Stimulated activated CD4-positive, alpha-beta T cell treated with anti-CD3 and anti-CD28 coated beads, Interleukin-4, amount 100 ng/mL, for 24 hours (primary cell): ENCODE measurements at places on chromosomes 5 and 9.

- peak; percentile 29 for DNase-seq
These were observed 28.9 kb upstream of the SERINC5 start for GRCh38 chr5:80284720-80285119.

DNA sequence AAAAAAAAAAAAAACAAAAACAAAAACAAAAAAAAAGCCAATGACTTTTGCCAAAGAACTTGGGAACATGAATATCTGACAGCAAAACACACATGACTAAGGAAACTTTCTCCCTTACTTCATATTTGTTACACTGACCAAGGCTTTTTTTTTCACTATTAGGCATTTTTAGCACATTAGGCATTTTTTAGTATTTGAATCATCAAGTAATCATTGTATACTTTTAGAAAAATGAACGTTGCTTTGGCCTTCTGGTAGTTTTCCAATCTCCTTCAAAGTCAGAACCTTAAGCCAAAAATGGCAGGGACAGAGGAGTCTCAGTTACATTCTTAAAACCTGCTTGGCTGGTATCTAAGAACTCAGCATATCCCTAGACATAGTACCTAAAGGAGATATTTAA lies 19.3 kb downstream of the NREP start:
- no peak for DNase-seq

DNA sequence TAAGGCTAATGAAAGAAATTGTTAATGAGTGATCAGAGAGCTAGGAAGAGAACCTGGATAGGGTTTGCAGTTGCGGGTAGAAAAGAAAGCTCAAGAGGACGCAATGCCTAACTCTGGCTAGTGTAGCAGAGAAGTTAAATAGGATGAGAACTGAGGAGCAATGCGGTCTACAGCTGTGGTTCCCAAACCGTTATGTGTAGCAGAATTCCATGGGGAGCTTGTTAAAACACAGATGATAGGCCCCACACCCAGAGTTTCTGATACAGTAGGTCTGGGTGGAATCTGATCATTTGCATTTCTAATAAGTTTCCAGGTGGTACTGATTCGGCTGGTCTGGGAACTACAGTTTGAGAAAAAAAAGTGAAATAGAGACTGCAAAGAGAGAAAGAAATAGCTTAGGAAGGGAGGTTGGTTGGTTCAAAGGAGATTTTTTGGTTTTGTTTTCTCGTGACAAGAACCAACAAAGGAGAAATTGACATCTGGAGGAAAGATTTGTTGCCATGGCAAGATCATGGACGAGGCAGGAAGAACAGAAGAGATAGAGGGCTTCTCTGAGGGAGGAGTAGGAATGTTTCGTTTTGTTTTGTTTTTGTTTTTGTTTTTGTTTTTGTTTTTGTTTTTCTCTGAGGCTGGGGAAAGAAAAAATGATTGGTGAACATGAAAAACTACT lies 276.1 kb downstream of the ARRDC3 start:
- DNase-seq, result no peak

DNA sequence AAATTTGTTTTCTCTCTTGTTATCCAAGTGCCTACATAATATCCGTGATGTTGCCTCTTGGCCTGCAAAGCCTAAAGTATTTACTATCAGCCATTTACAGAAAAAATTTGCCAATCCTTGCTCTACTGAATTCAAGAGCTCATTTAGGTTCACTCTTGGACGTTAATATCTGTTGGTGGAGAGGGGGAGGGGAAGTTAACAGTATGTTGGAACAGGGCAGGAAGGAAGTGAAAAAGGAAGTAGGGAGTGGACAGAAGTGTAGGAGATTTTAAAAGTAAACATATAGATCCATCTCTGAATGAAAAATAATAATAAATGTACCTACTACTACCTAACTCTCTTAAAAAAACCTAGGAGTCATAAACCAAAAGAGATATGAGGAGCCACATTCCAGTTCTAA lies 32.8 kb downstream of the ZNF608 start:
- DNase-seq, result no peak

- DNase-seq, result no peak
These were observed 176.1 kb downstream of the CWC27 start for GRCh38 chr5:64944868-64945267.

GRCh38 chr9:106718936-106719335 lies 144.0 kb upstream of the ZNF462 start:
- no peak for DNase-seq

- no peak for DNase-seq
These were observed 4.1 kb upstream of the UBAC1 start for GRCh38 chr9:135965124-135965756.

DNA sequence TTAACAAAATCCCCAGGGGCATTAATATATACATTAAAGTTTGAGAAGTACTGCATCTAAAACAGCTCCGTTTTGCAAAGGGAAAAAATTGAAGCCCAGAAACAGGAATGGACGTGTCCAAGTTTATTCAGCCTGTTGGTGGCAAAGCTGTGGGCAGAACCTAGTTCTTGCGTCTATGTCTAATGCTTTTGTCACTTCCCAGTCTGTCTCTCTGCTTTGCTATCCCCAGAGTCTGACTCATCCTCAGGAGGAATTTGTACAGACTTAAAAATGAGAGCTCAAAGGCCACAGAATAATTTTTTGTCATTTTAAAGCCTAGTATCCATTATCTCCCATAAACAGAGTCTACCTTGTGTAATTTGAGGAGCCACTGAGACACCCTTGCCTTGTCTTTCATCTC lies 330.9 kb upstream of the GRIA1 start:
- no peak for DNase-seq

- peak; percentile 56 for DNase-seq
These were observed 1.0 kb downstream of the FOXE1 start for GRCh38 chr9:97853844-97854695.

DNA sequence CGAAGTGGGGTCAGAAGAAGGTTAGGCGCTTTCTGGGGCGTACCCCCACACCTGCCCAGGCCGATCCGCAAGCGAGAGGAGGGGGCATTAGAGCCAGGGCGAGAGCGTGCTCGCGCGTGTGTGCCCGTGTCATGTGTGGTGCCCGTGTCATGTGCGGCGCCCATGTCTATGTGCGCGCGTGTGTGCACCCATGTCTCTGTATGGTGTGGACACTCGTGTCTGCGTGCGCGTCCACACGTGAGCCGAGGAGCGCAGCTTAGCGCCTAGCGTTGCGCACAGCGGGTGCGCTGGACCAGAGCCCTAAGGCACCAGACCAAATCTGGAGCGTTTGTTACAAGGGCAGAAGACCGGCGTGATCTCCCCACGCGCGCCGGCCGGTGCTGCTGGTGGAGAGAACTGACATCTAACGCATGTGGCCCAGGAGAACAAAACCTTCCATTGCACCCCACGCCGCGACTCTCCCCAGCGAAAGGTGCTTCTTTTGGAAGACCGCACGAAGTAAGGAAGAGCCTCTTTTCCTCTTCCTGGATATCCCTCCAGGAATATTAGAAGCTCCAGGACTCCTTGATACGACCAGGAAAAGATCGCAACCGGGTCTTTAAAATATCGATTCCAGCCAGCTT lies 644 bp downstream of the NIM1K start:
- DNase-seq, result peak; percentile 14

DNA sequence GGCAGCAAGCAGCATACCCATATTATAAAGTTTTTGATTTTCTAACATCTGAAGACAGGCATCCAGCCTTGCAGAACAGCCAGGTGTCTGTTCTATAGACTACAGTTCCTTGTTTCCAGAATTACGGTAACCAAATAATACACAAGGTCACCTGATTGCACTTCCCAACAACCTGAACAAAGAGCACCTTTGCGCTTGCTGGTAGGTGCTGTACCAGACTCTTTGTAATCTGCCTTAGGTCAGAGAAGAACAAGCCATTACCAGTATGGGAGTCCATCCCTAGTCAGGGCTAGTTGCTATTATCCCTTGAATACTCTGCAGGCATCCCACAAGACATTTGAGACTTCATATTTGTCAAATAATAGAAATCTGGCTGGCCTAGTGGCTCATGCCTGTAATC lies 256.2 kb downstream of the ARRDC3 start:
- DNase-seq, result no peak

DNA sequence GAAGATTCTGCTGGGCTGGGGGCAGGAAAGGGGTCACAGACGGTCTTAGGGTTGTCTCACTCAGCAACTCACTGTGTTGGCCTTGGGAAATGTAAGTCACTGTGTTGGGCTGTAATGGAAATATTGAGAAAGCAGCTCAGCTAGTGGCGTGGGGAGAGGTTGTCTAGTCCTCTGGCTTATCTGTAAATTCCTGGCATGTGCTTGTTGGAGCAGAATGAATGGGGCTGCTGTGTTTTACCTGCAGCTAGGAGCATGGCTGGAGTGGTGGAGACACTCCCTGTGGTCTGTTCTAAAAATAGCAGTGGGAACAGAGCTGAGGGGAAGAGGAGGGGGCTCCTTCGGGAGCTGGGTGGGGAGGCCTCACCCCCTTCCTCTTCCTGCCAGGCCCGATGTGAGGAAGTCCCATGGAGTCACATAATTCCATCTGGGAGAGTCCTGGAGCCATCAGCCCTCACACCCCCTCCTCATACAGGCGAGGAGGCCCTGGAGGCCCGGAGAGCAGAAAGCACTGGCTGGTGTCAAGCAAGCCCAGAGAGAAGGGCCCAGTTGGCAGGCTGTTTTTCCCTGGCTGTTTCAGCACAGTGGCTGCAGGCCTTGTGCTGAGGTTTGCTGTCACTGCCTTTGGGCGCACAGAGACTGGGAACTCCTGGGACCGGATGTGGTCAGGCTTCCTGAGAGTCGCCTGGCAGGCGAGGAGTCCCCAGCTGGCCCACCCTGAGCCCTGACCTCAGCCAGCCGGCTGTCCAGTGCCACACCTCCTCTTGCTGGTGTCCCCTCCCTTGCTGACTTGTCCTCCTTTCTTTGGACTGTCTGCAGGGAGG lies 84.9 kb downstream of the RGS3 start:
- peak; percentile 42 for DNase-seq

GRCh38 chr5:612498-613424 lies 621 bp downstream of the CEP72 start:
- no peak for DNase-seq

GRCh38 chr5:10654566-10654965 lies 90.7 kb downstream of the ANKRD33B start:
- DNase-seq, result no peak

GRCh38 chr9:127347831-127348776 lies 48.9 kb upstream of the SLC2A8 start:
- no peak for DNase-seq

- no peak for DNase-seq
These were observed 1.6 kb downstream of the BRINP1 start for GRCh38 chr9:119367683-119368075.

GRCh38 chr9:29039258-29039657 lies 1466.0 kb upstream of the C9orf72 start:
- DNase-seq, result no peak

- DNase-seq, result no peak
These were observed 37.8 kb downstream of the EXOSC2 start for GRCh38 chr9:130731355-130731754.

DNA sequence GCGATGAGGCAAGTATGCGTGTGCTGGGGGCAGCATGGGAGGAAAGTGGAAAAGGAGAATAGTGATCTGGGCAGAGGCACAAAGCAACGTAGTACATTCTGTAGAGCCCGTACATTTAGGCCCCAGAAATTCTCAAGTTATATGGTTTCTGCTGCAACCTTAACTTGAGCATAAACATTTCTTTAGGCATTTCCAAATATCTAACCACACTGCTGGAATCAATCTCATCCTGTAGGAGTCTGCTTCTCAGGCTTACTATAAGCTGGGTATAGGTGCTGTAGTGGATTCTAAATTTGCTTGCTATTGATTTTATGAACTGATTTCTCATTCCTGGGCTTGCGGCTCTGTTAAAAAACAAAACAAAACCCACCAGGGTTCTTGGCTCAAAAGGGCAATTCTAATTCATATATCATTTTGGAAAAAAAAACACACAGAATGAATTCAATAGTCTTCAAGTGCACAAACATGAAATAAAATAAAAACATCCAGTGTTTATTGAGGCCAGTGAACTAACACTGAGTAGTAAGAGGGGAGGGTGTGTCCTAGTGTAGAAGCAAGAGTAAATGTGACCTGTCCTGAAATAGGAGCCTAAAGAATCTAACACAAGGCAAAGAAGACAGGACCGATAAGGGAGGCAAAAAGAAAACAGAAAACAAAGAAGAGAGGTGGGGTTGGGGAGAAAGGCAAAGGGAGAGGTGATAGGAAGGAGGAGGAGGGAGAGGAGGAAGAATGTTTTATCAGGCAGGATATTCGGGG lies 145.5 kb upstream of the LHFPL2 start:
- DNase-seq, result no peak

DNA sequence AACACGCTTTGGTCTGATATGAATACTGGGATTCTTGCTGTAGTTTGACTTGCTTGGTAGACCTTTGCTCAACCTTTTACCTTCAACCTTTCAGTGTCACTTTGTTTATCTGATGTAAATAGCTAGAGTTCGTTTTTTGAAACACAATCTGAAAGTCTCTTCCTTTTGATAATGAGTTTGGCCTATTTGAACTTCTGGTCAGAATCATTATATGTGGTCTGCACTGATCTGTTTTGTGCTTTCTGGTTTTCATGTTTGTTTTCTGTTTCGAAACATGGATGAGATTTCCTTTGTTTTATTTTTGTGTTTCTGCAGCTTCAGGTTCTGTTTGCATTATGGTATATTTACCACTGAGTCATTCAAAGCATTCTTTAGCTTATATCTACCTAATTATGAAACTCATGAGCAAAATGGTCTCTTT lies 217.5 kb downstream of the GABBR2 start:
- DNase-seq, result no peak

DNA sequence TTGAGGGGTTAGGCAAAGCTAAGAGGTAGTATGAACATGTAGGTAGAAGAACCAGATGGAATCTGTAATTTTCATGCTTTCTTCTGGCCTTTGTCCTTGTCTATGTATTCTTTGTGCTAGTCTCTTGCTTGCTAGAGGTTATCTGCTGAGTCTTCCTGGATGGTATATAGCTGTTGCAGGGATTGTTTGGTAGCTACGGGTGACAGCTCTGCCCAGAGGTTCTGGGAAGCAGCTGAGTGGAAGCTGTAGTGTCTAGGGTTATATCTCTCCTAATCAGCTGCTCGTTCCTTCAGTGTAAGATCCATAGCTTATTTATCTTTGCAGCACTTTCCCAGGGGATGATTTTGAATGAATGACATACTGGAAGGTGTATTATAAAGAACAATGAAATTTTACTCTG lies 100.3 kb downstream of the ATG10 start:
- DNase-seq, result no peak

DNA sequence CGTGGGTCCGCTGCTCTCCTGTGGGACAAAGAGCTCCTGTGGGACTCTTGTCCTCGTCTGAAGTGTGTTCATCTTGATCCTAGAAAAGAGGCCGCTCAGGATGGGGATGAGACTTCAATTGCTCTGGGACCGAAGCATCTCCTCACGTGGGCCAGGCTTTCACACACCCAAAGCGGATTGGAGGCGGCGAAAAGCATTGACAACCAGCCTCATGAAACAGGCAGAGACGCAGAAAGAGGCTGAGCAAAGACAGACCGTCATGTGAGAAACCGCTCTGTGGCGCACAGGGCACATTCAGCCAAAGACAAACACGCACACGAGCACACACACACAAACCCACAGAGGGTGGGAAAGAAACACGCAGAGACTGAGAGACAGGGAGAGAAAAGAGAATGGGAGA lies 479.5 kb downstream of the SPATA31A7 start:
- DNase-seq, result no peak

DNA sequence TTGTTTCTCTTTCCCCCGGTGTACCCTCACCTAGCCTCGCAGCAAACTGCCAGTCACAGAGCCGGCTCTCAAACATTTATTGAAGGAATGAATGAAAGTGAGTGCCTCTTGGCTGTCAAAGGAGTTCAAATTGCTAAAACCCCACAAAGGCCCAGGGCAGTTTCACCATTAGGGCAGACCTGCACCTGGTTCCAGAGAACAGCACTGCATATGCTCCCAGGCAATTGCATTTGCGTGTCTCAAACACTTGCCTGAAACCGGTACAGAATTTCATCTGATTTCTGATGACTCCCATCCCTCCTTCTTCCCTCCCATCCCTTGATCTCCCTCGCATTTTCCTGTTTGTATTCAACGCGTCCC lies 165.6 kb upstream of the ZNF462 start:
- DNase-seq, result no peak
